Stimulated activated CD4-positive, alpha-beta T cell treated with anti-CD3 and anti-CD28 coated beads, Interleukin-15, amount 100 ng/mL, for 1 hour (primary cell): ENCODE measurements at places on chromosomes 5 and 9.

- DNase-seq: no peak
Observed at GRCh38 chr9:9783711-9784110, 829.1 kb downstream of the PTPRD start.

DNA sequence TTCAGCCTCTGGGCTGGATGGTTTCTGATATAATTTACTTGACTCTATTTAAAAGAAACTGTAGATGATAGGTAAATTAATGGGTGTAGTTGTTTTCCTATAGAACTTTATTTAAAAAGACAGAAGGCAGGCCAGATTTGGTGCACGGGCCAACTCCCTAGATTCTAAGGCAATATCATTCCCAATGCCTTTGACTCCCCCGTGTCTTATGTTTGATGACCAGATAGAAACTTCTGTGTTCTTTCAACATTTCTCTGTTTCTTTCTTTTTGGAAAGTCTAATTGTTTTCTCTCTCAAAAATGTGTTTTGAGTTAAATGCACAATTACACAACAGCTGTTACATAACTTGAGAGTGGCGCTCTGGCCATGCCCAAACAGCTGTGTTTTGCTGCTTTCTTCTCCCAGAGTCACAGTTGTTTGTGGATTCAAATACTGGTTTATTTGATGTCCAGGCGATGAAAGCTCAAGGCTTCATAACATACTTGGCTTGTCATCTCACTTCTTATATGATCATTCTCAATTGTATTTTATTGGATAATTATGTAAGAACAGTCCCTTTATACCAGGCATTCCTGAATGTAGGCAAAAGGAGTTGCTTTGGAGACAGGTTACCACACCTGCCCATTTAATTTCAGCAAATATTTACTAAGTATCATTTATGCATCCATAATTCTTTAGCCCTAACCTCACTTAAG, 1.7 kb upstream of the ALDH1A1 start:
- DNase-seq: no peak

DNA sequence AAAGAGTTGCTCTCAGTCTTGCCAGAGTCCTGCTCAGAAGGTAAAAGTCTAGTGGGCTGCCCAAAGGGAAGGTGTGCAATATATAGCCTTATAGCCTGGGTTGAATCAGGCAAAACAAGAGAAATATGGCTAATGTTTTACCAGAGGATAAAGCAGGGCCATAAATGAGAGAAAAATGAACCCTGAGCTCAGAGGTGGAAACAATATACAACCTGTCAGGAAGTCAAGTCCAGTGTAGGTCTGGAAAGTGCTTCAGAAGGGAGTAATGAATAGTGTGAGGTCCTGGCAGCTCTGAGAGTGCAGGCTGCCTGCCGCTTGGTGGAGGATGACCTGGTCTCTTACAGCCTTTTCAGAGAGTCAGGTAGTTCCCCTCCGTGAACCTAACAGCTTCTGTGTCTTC, 177.8 kb upstream of the TNC start:
- DNase-seq: no peak

GRCh38 chr9:132949709-132950108, 5.3 kb upstream of the TSC1 start:
- DNase-seq: no peak

DNA sequence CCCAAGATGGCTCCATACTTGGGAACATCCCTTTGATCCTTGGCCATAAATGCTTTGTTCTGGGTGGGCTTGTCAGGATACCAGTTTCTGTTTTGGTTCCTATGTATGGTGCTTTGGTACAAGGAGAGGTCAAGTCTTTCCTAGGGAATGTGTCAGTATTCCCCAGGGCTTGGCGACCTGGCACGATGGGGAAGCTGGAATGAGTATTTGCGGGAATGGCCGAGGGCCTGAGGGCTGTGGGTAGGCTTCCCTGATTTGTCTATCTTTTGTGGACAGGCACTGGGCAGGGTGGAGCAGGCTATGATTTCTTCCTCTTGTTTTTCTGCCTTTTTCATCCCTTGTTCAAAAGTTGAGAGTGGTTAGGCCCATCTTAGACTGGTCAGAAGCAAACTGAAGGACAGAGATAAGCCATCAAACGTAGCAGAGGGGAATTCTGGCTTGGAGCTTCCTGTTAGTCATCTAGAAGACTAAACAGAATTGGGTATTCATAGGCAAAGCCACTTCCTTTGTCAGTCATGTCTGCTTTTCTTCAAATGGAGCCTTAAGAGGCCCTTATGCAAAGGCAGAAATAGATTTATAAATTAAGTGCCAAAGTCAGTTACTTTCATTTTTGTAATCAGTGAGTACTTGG, 13.7 kb downstream of the DOCK2 start:
- no peak for DNase-seq

DNA sequence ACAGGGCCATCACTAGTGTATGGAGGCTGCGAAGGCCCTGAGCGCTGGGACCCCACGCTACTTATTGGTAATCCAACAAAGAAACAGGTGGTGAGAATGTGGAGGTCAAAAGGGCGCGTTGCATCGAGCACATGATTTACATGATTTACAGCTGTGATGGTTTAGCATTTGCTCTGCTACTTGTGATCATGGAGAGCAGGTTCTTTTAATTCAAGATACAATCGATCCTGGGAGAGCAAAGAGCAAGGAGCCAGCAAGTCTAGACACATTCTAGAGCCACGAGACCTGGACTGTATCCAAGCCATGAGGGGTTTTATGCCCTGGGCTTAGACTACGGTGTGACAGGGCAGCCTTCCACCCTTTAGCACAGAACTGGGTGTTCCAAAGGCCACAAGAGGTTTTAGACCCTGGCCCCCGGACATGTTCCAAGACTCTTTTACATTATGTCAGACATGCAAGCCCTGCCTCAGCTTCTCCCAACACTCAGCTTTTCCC, 47.0 kb upstream of the CLK4 start:
- no peak for DNase-seq

- DNase-seq: no peak
Observed at GRCh38 chr5:1217596-1218206, 7.5 kb upstream of the SLC6A18 start.

DNA sequence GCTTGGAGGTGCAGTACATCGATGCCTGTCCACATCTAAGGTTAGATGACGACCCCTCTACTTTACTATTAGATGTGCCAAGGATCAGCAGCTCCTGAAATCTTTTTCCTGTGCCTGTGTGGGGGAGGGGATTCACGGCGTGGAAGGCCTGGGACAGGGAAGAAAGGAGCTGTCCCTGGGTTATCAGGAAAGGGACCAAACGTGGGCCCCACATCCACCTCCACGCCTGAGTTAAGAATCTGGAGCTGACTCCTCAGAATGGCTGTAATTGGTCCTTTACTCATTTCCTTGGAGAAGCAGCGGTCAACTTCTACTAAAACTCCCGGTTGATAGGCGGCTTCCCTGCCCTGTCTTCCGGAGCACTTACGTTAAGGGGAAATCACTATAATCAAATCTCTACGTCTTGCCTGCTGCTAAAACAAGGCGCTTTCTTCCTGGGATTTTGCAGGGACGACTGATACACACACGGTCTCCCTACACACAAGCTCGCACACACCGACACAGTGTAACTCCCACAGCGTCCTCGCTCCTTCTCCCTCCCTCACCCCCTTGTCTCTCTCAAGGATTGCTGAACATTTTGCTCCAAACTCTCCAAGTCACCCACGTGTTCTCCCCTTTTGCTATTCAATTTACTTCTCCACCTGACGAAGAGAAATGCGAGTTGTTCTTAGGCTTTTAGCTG, 1.4 kb downstream of the PDE4D start:
- DNase-seq: no peak

- DNase-seq: no peak
Observed at GRCh38 chr5:138936225-138936967, 61.3 kb upstream of the LRRTM2 start.

GRCh38 chr5:135697959-135698345, 119.2 kb upstream of the CXCL14 start:
- DNase-seq: no peak

- DNase-seq: no peak
Observed at GRCh38 chr5:139194486-139194885, 3.7 kb downstream of the SIL1 start.
